Lower lobe of right lung (tissue), 2 donors: ENCODE measurements at places on chromosomes 7 and 10. TPM values are rescaled to one million over a fixed set of nuclear protein-coding genes. Genes with fewer than 3 reads are reported as not detected.
A peak's percentile ranks its signal among the peaks of the same experiment; 100 is the strongest.

DNA sequence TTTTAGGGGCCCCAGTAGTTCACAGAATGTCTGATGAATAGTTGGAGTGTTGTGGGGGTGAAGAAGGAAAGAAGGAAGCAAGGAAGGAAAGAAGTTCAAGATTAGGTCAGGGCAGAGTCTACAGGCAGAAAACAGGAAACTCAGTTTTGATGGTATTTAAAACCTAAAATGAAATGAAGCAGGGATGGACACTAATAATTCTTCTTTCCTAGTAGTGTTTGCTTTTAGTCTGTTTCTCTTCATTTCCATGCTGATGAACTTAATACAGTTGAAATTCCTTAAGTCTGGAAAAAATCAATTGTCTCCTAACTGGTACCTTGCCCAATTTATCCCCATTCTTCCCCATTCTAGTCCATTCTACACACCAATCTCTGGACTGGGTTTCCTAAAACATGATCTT lies 59.0 kb upstream of the GSAP start:
- DNase-seq: no peak
- no peaks in the 10 kb centered on the region for H3K27me3 ChIP-seq
- H3K4me3 ChIP-seq: no peak overlapping the region
- H3K36me3 ChIP-seq: no peaks in the 10 kb centered on the region
- no peak overlapping the region for H3K27ac ChIP-seq

DNA sequence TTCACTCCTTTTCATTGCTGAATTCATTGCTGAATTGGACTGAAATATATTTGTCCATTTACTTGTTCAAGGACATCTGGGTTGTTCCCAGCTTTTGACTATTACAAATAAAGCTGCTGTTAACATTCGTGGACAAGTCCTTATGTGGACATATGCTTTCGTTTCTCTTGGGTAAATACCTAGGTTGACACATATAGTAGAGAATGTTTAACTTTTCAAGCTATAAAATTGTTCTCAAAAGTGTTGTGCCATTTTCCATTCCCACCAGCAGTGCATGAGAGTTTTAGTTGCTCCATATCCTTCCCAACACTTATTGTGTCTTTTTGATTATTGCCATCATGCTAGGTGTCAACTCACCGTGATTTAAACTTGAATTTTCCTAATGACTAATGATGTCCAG lies 17.5 kb upstream of the CPVL start:
- H3K4me3 ChIP-seq: no peak overlapping the region
- no peaks in the 10 kb centered on the region for H3K27me3 ChIP-seq
- DNase-seq: no peak
- no peak overlapping the region for H3K27ac ChIP-seq

DNA sequence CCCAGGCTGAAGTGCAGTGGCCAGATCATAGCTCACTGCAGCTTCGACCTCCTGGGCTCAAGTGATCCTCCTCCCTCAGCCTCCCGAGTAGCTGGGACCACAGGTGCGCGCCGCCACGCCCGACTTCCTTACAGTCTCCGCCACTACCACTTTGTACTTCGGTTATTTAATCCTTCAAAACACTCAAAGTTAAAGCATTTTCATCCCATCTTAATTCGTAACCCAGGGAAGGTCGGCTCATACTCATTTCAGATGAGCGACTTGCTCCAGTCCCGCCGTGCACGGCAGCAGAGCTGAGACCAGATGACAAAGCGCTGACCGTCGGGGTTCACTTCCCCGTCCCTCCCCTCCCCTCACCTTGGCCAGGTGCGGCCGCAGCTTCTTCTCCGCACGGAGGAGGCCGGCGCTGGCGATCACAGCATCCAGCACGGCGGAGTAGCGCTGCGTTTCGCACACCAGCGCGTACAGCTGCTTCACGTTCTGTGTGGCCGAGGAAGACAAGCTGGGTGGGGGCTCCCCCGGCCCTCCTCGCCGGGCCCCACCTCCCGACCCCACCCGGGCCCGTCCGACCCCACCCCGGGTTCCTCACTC lies 457 bp downstream of the NSUN5 start:
- H3K36me3 ChIP-seq: peaks cover 33% of the 10 kb centered on the region
- peak overlapping the region; percentile 82 for H3K4me3 ChIP-seq
- no peak for DNase-seq
- no peaks in the 10 kb centered on the region for H3K27me3 ChIP-seq

DNA sequence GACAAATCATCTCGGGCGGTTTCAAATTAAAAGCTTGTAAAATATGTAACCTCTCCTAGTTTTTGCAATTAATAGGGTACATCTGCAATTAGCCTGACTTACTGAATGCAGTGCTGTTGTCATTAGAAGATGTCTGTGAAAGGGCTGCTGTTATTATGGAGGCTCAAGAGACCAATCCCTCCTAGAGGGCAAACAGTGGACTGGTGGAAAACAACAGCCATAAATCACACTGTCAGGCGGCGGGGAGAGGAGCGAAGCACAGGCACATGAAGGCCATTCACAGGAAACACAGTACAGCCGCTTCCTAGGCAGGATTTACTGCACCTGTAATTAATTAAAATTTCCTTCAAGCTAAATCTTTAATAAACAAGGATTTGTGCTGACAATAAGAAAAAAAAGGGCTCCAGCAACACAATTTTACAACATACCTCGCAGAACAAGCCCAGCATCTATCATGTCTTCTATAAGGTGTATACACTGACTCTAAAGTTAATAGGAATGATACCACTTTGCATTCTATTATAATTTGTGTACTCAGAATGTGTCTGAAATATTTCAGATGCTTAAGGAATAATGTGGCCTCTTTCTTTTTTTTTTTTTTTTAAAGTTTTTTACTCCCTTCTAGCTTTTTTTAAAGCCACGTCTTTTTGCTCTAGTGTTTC lies 50.7 kb downstream of the ERCC6 start:
- H3K36me3 ChIP-seq: peaks cover 6% of the 10 kb centered on the region
- no peaks in the 10 kb centered on the region for H3K27me3 ChIP-seq
- H3K27ac ChIP-seq: no peak overlapping the region

- H3K4me1 ChIP-seq: no peaks in the 10 kb centered on the region
- H3K27me3 ChIP-seq: no peaks in the 10 kb centered on the region
- no peak overlapping the region for H3K27ac ChIP-seq
- no peak overlapping the region for H3K4me3 ChIP-seq
- no peak for DNase-seq
These were observed 99.5 kb downstream of the CAMK1D start for GRCh38 chr10:12448729-12449391.

GRCh38 chr7:99210265-99210970 lies 2.5 kb upstream of the KPNA7 start:
- H3K4me1 ChIP-seq: no peaks in the 10 kb centered on the region
- H3K27me3 ChIP-seq: no peaks in the 10 kb centered on the region
- no peaks in the 10 kb centered on the region for H3K36me3 ChIP-seq
- no peak for DNase-seq

- peaks cover 46% of the 10 kb centered on the region for H3K4me1 ChIP-seq
- DNase-seq: no peak
- H3K4me3 ChIP-seq: peak overlapping the region; percentile 86
These were observed 744 bp downstream of the TRIP6 start for GRCh38 chr7:100867776-100868485.

DNA sequence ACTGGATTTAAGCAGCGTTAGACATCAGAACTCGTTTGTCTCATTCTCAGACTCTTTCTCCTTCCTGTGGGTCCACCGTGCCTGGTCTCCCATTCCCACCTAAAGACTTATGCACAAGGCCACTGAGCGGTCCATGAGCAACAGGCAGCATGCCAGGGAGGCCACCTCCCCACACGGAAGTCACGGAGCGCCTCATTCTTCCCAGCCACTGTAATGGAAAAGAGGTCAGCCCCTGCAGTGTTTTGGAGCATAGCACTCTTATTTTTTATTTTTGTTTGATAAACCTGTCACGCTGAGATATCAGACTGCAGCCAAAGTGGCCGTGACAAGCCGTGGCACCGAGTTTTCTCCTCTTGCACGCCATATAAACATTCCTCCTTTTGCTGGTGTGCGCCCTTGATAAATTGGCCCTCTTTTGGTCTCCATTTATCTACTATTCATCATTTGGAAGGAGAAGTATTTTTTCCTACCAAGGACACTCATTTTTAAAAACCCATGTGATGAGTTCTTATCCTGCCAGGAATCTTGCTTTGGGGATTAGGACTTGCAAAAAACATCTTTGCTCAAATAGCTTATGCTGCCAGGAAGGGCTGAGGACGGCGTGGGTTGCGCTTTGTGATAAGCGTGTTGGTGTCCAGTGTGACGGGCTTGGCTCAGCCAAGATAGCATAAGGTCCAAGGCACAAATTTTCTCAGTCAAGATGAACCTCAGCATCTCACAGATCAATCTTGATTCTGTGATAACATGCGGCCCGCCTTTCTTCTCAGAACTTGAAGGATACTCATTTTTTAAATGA lies 206.0 kb downstream of the CCDC3 start:
- H3K27ac ChIP-seq: no peak overlapping the region
- no peak for DNase-seq
- no peaks in the 10 kb centered on the region for H3K4me1 ChIP-seq
- no peaks in the 10 kb centered on the region for H3K36me3 ChIP-seq
- H3K27me3 ChIP-seq: no peaks in the 10 kb centered on the region

DNA sequence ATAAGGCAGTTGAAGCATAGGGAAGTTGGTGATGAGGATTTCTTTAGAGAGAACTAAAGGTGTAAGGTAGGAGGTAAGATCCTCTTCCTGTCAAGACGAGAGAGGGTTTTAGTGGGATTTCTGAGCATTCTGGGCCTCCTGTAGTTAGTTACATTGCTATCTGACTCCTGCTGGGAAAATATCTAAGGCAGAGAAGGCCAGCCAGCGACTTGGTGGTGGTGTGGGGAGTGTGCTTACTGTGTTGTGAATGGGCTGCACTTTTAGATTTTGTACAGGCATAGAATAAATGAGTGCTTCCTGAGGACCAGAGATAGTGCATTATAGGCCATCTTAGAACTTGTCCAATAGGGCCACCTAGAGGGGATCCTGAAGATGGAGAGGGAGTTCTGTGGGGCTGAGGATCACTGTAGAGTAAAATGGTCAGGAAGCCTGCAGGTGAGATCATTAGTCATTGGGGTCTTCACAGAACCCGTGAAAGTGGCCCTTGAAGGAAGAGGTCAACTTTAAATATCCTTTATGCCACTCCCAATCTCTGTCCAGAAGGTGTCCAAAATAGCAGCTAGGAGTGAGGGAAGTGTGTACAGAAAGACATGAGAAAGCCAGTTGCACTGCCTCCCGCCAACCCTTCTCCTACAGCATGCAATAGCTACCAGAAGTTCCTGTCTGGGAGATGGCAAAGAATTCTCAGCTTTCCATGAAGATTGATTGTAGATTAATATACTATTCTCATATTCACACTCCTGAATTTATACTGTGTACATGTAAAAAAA lies 266.6 kb downstream of the POLR1F start:
- H3K4me3 ChIP-seq: no peak overlapping the region
- no peaks in the 10 kb centered on the region for H3K27me3 ChIP-seq
- no peaks in the 10 kb centered on the region for H3K4me1 ChIP-seq
- no peaks in the 10 kb centered on the region for H3K36me3 ChIP-seq

- H3K36me3 ChIP-seq: no peaks in the 10 kb centered on the region
- H3K4me3 ChIP-seq: no peak overlapping the region
- DNase-seq: no peak
- H3K27me3 ChIP-seq: no peaks in the 10 kb centered on the region
These were observed 208.3 kb downstream of the USP6NL start for GRCh38 chr10:11403116-11403515.

DNA sequence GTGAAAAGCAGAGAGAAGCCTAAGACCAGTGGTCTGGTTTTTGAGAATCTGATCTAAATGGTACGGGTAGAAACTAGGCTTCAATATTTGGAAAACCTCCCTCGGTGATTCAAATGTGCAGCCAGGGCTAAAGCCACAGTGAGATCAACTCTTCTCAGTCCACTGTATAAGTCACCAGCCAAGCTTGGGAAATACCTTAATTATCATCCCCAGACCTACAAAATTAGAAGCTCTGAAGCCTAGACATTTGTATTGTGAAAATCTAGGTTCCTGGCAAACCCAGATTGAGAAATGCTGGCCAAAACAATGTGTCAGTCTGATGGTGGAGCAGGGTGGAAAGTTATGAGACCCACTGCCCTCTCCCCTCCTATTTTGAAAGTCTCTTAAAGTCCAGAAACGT lies 131.7 kb downstream of the DGKI start:
- no peak for DNase-seq
- no peaks in the 10 kb centered on the region for H3K27me3 ChIP-seq
- no peak overlapping the region for H3K27ac ChIP-seq
- H3K4me3 ChIP-seq: no peak overlapping the region

GRCh38 chr7:31203551-31203950 lies 137.0 kb downstream of the NEUROD6 start:
- H3K36me3 ChIP-seq: no peaks in the 10 kb centered on the region
- no peaks in the 10 kb centered on the region for H3K27me3 ChIP-seq
- DNase-seq: no peak
- H3K27ac ChIP-seq: no peak overlapping the region

The GPR26 gene
- not detected for total RNA-seq

The CEP55 gene
- 1.4 TPM for total RNA-seq

The AMZ1 gene
- 0.47 TPM for total RNA-seq

The CTAGE8 gene
- 4.2 TPM for total RNA-seq

The NUTM2A gene
- total RNA-seq: 2.3 TPM
